ENCODE measurements at places on chromosomes 5 and 9.

DNA sequence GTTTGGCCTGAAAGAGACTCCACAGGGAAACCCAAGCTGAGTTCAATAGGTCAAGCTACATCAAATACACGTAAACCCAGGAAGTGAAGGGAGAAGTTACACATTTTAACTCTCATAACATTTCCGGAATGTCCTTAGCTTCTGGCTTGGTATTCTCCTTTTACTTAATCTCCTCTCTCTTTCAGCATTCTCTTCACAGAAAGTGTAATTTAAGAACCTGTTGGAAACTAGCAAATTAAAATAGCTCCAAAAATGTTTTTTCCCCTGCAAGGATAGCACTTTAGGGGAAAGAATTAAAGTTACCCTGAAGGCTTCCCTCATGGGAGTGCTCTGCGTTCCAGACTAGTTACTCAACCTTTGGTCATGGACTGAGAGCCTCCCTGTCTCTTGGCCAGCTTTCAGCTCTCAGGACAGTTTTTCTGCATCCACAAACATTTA is 292.7 kb upstream of the TARS1 start:
- no peak for DNase-seq

- DNase-seq = no peak
These were observed 891.3 kb downstream of the TLE1 start for GRCh38 chr9:80797831-80798688.

- no peak for DNase-seq
These were observed 249.7 kb upstream of the TMEM161B start for GRCh38 chr5:88518131-88519016.

DNA sequence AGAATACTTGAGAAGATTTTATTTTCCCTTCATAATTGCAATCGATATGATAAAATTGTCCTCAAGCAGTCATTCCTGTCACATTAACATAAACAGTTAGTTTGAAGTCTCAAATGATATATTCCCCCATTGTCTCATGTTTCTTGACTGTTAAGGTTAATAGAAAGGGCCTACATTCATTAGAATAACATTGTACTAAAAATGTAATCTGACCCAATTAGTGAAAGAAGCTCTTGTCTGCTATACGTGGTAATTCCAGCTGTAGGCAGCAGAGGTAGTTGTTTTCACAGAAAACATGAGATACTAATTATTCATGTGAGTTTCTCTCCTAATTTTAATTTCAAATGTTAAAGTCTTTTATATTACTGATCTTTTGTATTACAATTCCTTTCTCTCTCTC is 25.9 kb upstream of the AP3B1 start:
- no peak for DNase-seq

DNA sequence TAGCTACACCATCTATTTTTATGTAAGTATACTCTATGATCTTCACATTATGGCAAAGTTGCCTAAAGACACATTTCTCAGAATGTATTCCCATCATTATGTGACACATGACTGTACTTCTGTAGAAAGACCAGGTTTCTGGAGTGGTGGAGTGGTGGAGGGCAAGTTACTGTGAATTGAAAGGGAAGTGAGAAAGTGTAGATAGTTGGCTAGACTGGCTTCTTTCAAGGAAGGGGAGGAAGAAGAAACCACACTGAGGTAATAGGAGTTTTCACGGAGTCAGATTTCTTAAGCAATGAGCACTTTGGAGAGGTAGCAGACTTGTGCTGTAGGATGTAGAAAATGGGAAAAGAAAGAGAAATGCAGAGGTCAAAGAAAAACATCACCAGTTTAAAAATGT is 50.9 kb upstream of the EQTN start:
- DNase-seq = no peak

- DNase-seq = no peak
These were observed 93.2 kb downstream of the LIX1 start for GRCh38 chr5:97049175-97049574.

DNA sequence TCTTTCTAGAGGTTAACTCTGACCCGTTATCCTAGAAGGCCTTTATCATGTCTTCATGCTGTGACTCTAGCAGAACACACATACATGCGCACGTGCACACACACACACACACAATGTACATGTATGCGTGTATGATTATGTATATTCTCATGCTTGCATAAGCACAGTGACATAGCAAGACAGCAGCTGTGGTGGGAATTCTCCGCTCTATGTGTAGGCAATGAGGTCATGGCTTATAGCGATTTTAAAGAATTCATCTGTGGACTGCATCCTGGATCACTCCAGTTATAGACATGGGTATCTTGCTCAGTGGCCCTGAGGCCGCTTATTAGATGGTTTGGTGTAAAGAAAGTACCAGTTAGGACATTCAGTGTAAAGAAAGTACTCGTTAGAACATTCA is 106.2 kb downstream of the FBXL7 start:
- DNase-seq = no peak

- no peak for DNase-seq
These were observed 5.1 kb downstream of the HOMER1 start for GRCh38 chr5:79508794-79509193.

DNA sequence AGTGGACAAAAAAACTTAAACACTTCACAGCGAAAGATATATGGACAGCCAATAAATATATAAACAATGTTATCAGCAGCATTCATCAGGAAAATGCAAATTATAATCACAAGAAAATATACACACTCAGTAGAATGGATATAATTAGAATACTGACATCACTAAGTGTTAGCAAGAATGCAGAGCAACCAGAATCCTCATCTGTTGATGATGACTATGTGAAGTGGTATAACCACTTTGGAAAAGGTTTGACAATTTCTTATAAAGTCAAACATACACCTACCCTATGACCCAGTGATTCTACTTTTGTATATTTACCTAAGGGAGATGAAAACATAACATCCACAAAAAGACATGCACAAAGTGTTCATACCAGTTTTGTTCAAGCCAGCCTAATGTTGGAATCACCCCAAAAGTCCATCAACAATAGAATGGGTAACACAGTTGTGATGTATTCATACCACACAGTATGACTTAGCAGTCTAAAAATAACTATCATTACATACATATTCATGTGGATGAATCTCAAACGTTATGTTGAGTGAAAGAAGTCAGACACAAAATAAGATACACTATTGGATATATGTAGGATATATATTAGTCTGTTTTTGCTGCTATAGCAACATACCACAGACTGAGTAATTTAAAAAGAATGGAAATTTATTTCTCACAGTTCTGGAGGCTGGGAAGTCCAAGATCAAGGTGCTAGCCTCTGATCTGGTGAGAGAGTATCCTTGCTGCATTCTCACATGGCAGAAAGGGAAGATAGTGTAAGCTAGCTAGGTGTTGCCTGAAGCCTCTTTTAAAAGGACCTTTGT is 148.8 kb upstream of the ADAMTSL1 start:
- DNase-seq = no peak

DNA sequence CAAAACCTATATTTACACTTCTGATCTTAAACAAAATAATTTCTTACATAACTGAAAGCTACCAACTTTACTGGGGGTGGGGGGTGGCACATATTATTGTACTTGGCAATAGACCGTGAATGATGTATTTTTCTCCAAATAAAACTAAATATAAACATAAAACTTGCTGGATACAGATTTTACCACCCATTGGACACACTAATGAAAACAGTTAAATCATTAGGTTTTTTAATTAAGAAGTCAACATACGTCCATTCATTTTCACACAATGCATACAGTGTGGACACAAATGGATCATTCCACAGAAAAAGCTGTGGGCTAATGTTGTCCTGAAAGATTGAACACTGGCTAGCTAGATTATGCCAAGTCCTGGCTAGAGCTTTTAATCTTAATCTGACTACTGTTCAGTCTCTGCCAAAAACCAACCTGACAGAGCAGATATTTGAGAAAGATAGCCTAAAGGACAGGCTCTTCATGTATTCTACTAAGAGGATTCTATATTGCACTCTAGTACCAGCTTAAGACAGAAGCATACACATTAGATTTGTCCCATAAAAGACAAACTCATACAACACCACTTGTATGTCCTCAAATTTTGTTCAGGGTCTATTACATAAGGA is 118.1 kb downstream of the SIL1 start:
- no peak for DNase-seq

GRCh38 chr5:172748341-172748843 is 22.6 kb downstream of the DUSP1 start:
- DNase-seq = no peak

- no peak for DNase-seq
These were observed 115.2 kb downstream of the LHFPL2 start for GRCh38 chr5:78533356-78533755.

DNA sequence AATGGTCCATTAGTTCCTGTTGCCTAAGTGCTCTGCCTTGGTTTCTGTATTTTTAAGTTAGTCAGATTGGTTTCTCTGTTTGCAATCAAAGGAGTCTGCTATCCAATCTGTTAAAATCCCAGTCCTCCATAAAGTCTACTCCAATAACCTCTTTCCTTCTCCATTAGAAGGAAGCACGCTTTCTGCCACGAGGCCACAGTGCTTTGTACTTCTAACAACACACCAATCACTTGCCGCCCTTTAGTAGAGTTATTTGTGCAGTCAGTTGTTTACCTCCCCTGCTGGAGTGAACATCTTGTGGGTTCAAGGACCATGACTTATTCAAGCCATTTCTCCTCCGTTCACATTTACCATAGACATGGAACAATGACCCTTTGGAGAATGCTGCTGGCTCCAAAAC is 69.0 kb downstream of the GLRA1 start:
- no peak for DNase-seq

DNA sequence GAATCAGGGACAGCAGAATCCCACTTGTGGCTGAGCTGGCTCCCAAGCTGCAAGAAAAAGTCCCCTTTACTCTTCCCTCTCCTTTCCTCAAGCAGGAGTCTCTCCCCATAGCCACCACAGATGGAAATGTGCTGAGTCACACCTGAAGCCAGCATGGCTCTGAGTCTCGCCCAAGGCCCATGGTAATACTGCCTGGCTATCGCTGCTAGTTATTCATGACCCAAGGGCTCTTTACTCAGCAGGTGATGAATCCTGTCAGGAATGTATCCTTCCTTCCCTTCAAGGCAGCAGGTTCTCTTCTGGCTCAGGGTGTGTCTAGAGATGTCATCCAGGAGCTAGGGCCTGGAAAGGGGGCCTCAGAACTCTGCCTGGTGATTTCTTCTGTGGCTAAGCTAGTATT is 403.3 kb upstream of the PTPRD start:
- DNase-seq = no peak

DNA sequence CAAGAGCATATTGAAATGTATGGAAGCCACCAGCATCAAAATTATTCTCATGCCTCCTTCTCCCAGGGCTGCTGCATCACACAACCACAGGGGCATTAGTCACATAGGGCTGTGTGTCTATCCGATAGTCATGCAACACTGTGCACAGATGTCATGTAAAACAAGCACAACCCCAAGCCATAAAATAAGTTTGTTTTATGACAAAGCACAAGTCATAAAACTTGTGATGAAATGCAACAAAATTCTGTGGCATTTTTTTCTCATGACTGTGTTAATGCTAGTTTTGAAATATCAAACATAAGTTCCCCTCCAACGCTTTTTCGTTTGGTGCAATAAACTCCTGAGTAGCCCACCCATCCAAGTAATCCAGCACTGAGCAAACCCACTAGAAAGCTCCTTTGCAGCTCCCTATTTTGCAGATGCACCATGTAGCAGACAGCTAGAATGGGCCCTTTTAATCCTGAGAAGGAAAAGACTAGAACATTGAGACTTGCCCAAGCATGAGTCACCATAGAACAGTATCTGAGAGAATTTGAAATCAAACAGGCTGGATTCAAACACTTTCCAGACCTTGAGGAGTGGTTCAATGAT is 93.3 kb upstream of the ZNF366 start:
- no peak for DNase-seq

GRCh38 chr9:93306579-93307091 is 122.7 kb downstream of the WNK2 start:
- DNase-seq = no peak

GRCh38 chr5:37724395-37725125 is 115.3 kb downstream of the GDNF start:
- DNase-seq = no peak

DNA sequence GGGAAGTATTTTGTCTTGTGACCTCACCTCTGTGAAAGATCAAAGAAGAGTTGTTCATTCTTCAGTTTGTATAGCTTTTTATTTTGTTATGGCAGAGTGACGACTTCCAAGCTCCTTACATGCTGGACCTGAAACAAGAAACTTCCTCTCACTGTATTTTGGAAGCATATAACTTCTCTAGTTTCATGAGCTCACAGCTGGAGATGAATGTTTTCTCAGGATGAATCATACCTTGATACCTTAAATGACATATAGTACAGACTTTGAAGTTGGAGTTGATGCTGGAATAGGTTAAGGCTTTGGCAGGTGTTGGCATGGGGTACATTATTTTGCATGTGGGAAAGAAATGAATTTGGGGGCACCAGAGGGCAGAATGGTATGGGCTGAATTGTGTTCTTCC is 112.5 kb downstream of the SLC25A46 start:
- no peak for DNase-seq

- no peak for DNase-seq
These were observed 25.2 kb downstream of the LNPEP start for GRCh38 chr5:96961053-96961452.

DNA sequence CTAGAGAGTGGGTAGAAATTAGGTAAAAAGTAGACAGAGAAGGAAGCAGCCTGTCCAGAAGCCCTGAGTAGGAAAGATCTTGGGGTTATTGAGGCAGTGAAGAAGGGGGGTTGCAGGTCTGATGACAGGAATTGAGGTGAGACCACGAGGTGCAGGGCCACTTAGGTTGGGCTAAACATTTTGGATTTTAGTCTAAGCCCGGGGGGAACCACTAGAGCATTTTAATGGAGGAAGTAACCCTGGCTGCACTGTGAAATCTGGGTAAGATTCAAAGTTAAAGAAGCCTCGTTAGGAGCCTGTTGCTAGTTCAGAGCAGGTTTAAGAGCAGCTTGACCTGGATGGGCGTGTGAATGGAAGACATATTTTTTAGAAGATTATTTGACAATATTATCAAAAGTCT is 38.3 kb downstream of the MAP3K1 start:
- DNase-seq = no peak

GRCh38 chr5:122311961-122312590 is at the start of gene SNCAIP:
SNCAIP (plus strand) TSS chr5:122312237; CDS start chr5:122391135, 78,898 bp downstream.
- peak; percentile 47 for DNase-seq

GRCh38 chr5:124065508-124065907 is 553.5 kb downstream of the CSNK1G3 start:
- no peak for DNase-seq

DNA sequence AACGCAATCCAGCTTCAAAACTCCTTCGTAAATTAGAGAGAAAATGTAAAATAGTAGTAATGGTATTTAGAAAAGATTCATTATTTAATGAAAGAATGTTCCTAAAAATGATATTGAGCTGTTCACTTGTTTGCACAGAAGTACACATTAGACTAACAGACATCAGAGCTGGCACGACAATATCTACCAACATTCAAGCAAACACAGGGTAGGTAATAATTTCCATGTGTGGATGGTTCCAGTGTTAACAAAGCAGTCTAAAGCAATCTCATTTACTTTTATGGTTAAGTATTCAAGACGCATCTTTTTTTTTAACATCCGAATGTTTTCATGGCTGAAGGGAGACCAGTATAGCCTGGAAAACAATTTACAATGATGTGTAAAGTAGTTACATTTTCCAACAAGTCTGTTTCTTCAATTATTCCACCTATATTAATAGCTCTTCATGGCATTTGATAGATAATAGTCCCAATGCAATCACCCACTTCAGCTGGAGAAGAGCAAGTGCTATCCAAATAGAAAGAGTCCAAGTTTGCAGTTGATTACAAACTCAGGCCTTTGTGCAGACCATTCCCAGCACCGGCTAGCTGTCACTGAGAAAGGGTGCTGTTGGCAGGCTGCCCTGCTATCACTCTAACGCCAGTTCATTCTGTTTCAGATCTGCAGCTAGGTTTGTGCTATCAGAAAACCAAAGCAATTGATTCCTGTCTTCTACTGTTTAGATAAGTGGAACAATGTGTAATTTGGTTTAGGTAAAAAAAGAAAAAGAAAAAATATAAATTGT is 458.8 kb downstream of the DTWD2 start:
- no peak for DNase-seq

All from neural crest cell (in vitro differentiated cells).